Left renal cortex interstitium (tissue), 4 donors: ENCODE measurements at places on chromosomes 7 and 10. TPM values are rescaled to one million over a fixed set of nuclear protein-coding genes. Genes with fewer than 3 reads are reported as not detected.

Gene MMP21
- polyA plus RNA-seq, result 0.17 TPM

Gene ST7
- 27.5 TPM for polyA plus RNA-seq

Gene PDE6C
- 2.8 TPM for polyA plus RNA-seq

GRCh38 chr10:84298057-84298456, 30.3 kb upstream of the CCSER2 start:
- no peak for DNase-seq

Gene GPER1
- polyA plus RNA-seq, result 6.7 TPM

Gene CPVL
- 47.4 TPM for polyA plus RNA-seq

DNA sequence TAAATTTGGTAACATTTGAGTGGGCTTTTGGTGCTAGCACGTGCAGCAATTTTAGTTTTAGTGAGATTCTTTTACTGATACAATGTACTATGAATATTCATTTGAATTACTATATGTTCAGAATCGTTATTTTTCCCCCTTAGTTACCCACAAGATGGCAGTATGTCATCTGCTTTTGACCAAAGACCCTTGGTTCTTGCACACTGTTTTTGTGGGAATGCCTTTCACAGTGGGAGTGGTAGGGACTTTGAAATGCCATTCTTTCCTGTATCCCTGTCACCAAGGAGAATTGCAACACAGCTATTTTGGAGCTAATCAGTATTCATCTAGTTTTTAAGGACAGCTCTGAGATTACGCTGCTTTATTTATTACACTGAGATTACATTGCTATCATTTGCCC, 40.6 kb downstream of the SEC23IP start:
- peak; percentile 34 for DNase-seq

GRCh38 chr10:123786306-123786705, 105.3 kb downstream of the CPXM2 start:
- DNase-seq, result no peak

Gene KBTBD2
- 48.6 TPM for polyA plus RNA-seq

Gene EPHB6
- polyA plus RNA-seq, result 21.0 TPM
